Adipocyte (in vitro differentiated cells): ENCODE measurements at places on chromosomes 6 and 20.

DNA sequence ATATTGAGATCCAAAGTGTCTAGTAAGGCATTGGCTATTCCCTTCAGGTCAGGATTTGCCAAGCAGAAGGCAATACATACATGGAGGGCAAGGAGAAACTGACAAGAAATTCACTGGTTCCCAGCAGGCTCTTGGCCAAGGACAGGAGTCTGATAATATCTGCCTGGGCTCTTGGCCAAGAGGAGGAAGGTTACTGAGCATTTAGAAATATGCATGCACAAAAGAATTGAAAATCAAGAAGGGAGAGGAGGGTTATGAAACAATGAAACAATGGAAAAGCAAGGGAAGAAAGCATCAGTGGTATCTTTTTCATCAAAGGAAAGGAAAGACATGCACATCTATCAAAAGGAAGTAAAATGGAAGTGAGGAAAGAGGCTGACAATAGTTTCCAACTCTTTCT lies 42.4 kb downstream of the ARHGAP18 start:
- DNase-seq: peak; percentile 83

DNA sequence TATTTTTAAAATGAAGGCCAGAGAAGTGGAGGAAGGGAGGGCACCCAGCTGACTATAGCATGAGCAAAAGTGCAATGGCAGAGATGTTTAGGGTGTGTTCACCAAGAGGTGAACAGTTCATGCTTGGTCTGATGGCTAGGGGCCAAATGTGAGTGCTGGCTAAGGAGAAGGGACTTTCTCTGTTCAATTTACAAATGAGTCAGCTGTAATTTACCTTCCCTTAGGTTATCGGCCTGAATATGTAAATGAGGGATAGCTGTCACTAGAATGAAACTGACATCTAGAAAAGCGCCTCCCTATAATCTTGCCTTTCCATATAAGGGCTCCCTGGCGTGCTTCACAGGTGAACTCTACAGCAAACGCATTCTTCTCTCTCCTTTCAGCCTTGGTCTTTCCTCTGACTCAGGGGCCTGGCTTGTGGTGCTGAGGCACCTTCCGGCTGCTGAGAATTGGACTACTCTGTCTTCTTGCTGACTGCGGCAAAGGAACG lies 114.7 kb upstream of the BACH2 start:
- no peak for DNase-seq

DNA sequence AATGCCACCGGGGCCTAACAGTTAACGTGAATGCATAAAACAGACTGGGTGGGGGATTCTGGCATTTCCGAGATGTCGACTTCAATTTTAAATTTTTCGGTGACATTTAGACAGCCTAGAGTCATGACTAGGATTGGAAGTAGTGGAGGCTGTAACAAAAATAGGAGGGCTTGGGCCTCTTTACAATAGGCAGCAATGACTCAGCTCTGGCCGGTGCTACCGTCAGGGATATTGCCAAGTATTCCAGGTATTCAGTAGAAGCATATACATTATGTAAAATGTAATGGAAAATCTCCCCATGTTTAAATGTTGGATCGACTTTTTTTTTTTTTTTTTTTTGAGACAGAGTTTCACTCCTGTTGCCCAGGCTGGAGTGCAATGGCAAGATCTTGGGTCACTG lies 136.2 kb upstream of the STMND1 start:
- no peak for DNase-seq

DNA sequence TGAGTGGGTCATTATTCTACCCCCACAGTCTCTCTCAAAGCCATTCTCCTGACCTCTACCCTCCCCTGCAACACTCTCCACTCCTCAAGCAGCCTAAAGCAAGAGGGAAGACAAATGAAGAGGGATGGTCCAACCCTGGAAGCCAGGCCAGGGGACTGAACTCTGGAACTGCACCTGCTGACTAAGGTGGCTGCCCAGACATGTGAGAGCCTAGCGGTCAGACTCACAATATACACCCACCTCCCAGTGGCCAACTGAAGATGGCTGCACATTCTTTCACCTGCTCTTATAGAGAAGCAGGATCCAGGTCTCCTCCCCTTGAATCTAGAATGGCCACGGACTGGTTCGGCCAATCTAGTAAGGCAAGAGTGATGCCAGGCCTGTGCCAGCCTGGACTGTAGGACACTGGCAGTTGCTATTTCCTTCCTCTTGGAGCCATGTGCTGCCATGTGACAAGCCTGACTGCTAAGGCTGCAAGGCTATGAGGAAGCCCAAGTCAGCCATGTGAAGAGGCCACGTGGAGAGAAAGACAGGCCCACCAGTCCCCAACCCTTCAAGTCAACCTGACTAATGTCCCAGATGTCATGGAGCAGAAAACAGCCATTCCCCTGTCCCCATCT lies 31.8 kb downstream of the ACSS1 start:
- no peak for DNase-seq

GRCh38 chr6:121770943-121771342 lies 335.5 kb downstream of the GJA1 start:
- no peak for DNase-seq

DNA sequence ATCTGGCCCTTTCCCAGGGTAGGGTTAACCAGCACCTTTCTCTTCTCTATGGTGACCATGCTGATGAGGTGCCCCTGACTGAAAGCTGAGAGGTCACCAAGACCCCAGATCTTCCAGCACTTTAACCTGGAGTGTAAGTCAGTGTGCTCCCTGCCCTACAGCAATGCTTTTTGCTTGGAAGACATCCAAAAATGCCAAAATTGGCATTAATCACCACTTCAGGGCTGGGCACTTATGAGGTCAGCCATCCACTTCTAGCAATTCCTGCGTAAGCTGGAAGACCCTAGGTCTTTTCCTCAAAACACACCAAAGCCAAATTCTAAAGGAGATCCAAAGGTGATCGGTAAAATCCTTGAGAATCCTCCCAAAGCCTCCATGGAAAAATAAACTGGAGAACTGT lies 81.2 kb upstream of the LOC128125822 start:
- no peak for DNase-seq

DNA sequence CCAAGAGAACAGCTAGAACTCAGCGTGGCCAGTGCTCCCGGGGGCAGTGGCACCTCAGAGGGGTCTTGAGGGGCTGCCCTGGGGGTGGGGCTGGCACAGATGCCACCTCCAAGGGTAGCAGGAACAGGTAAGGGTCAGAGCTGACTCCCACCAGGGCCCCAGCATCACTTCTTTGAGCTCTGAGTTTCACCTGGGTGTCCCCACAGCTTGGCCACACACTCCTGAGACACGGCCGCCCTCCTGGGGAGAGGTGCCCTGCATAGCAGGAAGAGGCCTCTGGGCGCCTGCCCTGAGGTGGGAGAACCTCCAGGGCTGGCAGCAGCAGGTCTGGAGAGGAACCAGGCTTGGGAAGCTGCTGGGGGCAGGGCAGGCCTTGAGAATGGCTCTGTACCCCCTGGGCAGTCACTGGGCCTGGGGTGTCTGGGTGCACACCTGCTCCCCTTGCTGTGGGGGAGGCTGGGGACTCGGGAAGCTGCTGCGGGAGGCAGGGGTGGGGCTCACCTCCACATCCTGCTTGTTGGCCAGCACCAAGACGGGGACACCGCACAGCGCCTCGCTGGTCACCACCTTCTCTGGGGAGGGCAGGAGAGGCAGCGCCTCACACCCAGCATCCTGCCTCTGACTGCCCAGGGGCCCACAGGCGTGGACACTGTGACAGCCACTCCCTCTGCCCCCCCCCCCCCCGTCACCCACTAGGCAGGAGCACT lies 5.0 kb downstream of the TNFRSF6B start:
- DNase-seq: no peak

- no peak for DNase-seq
Measured at GRCh38 chr20:59682603-59683002, 78.3 kb downstream of the PHACTR3 start.

- DNase-seq: no peak
Measured at GRCh38 chr20:14498772-14499171, 161.4 kb upstream of the FLRT3 start.

- DNase-seq: no peak
Measured at GRCh38 chr6:87846434-87846833, 144.4 kb upstream of the AKIRIN2 start.

GRCh38 chr20:461254-462198 lies 807 bp downstream of the TBC1D20 start:
- DNase-seq: peak; percentile 76

GRCh38 chr6:169785566-169785965 lies 34.1 kb downstream of the ERMARD start:
- DNase-seq: no peak

DNA sequence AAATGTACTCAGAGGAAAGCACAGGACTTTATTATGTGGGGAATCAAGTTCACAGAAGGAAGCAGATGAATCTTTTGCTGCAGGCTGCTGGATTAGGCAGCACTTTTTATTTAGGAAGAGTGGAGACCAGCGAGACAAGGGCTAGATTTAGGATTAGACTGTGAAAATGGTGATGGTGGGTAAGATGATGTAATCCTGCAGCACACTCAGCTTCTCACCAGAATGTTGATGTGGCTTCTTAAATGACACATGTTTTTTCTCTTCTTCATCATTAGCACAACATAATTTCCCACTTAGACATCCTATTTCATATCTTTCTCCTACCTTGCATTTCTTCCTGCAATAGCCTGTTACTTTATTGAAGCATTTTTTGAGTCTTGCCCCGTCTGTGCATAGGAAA lies 1.8 kb downstream of the DEFB128 start:
- DNase-seq: no peak

DNA sequence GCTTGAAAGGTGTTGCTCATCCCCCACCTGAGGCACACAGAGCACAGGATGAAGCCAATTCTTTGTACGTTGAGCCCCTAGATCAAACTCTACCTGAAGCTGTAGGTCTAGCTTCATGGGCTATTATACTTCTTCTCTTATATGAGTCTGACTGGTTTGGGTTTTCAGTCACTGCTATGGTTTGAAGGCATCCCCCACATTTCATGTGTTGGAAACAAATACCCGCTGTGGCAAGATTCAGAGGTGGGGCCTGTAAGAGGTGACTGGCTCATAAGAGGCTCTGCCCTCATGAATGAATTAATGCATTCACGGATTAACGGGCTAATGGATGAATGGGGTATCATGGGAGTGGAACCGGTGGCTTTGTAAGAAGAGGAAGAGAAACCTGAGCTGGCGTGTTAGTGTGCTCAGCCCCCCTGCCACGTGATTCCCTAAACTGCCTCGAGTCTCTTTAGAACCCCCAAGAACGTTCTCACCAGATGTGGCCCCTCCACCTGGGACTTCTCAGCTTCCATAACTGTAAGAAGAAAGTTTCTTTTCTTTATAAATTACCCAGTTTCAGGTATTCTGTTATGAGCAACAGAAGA lies 39.2 kb downstream of the PREX1 start:
- DNase-seq: no peak
